ENCODE measurements at places on chromosomes 2 and 18.

DNA sequence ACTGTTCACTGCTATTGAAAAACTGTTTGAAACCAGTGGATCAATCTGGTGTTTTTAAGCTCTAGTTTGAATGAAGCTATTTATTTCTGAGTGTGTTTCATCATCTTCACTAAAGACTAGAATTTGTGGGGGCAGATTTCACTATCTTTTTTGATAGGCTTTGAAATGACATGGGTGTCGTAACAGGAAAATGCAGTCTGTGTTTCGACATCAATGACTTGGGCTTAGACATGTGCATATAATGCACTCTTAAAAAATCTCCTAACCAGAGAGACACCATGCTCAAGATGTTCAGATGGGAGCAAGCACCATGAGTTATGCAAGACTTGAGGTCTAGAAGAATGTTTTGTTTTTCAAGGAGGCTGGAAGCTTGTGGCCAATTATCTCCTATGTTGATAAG, 221.6 kb downstream of the GPD2 start:
- no peak for DNase-seq

- no peak for DNase-seq
These were observed 3.6 kb downstream of the FAM124B start for GRCh38 chr2:224398289-224398688.

GRCh38 chr2:58410549-58410948, 169.4 kb upstream of the FANCL start:
- no peak for DNase-seq

DNA sequence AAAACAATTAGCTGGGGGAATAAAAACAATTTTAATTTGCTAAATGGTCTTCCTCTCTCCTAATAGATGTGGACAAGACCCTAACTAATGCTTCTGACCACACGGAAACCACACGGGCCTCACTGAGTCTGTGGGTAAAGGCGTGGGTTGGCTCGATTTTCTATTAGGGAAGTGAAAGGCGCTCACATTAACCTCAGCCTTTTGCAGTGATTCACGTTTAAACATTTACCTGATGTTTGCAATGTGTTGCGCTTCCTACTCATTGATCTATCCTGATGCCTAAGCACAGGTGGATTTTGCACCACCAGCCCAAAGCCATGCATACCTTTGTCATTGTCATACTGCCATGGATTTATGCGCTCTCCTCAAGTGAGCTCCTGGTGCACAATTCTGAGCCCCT, 35.6 kb upstream of the NRP2 start:
- DNase-seq, result no peak

- DNase-seq, result no peak
These were observed 221.3 kb upstream of the ITGA4 start for GRCh38 chr2:181235683-181236459.

- no peak for DNase-seq
These were observed 180.5 kb downstream of the DIS3L2 start for GRCh38 chr2:232142049-232142448.

DNA sequence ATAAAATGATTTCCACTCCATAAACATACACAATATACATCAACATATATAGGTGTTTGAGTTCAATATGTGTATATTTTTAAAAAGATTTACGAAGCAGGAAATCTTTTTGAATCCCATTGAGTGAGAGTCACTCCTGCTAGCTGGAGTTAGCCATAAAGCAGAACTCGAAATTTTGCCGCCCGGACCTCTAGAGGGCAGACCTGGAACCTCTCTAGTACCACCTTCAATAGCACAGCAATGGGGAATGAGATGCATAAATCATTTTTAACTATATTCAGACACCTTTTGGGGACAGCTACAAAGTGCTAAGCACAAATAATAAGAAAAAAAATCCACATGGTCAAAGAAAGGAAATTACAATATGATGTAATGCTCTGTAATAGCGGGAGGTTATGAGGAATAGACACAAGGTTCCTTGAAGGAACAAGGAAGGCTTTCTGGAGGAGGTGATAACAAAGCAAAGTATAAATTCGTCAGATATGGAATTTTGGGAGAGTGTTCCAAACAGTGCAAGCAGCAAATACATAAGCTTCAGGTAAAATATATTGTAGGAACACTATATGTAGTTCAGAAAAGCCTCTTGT, 533.4 kb downstream of the ERBB4 start:
- DNase-seq, result no peak

- no peak for DNase-seq
These were observed 494.6 kb upstream of the NRP2 start for GRCh38 chr2:205187731-205188130.

- DNase-seq, result no peak
These were observed 408.8 kb upstream of the UBE2E3 start for GRCh38 chr2:180571559-180571958.

DNA sequence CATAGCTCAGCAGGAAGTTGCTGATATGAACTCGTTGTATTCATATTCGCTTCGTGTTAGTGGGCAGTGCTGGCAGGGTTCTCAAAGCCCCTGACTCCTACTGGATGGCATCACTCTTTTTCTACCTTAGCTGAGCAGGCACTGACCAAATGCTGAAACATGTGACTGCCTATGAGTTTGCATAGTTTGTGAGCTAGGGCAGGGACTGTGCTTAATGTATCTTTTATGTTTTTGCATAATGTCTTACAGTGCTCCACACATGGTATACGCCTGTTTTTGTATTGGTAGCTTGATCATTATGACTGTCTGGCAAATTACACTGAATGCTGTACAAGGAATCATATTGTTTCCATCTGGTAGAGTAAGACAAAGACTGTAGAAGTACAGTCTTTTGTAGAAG, 305.3 kb downstream of the PARD3B start:
- DNase-seq, result no peak

DNA sequence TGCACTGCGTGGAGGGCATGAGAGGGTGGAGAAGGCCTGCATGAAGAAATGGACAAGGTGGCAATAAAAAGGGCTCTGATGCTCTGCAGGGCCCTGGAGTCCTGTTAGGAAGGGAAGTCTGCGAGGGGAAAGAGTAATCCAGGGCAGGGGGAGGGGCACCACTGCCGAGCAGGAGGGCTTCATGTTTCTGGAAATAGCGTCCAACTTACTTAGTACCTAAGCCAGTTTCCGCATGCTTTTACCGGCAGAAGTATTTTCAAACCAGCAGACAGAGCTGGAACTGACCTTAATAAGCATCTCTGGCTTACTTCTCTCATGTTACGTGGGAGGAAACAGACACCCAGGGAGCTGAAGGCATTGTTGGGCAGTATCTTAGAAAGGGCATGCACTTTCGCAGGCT, 156.7 kb downstream of the GALNT14 start:
- DNase-seq, result no peak

DNA sequence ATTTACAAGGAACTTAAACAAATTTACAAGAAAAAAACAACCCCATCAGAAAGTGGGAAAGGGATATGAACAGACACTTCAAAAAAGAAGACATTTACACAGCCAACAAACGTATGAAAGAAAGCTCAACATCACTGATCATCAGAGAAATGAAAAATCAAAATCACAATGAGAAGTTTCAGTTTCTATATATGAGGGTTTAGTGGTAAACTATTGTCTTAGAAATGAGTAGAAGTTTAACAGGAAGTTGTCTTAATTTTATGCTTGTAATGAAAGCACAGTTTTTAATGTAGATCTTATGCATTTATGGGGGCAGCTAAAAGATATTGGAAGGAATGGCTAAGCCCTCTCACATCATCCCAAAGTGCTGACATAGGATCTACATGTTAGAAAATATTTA, 325.4 kb downstream of the ERBB4 start:
- DNase-seq, result no peak

GRCh38 chr2:216294305-216294704, 78.0 kb downstream of the MARCHF4 start:
- no peak for DNase-seq

- DNase-seq, result no peak
These were observed 45.2 kb upstream of the GCG start for GRCh38 chr2:162197069-162197825.

GRCh38 chr2:222490131-222490530, 65.8 kb downstream of the SGPP2 start:
- no peak for DNase-seq

DNA sequence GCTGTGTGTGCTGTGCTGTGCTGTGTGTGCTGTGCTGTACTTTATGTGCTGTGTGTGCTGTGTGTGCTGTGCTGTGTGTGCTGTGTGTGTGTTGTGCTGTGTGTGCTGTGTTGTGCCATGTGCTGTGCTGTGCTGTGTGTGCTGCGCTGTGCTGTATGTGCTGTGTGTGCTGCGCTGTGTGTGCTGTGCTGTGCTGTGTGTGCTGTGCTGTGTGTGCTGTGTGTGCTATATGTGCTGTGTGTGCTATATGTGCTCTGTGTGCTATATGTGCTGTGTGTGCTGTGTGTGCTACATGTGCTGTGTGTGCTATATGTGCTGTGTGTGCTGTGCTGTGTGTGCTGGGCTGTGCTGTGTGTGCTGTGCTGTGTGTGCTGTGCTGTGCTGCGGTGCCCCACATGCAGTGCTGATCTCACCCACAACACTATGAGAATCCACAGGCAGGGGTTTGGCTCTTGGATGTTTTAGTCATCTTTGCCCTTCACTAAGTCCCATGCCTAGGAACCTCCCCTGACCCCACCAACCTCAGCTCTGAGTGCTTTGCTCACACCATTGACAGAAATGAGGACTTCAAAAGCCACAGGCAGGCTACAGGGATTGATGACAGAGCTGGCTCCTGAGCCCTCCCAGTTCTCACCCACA, 30.5 kb upstream of the MAL start:
- no peak for DNase-seq

DNA sequence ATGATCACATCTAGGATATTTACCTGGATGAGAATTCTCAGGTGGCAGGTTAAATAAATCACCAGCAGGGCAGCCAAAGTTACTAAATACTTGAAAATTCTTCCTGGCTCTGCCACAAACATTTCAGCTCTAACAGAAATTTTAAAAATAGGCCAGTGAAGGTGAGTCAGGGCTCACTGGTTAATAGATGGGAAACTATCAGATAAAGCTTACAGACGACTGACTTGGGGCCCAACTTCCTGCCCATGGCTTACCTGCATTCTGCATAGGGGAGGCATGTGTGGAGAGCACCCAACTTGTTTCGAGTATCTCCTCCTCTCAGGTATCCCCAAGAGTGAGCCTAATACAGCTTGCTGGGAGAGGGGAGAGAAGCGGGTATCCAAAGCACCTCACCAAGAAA, 57.8 kb downstream of the SPRED2 start:
- no peak for DNase-seq

GRCh38 chr2:88621432-88621831, 5.8 kb downstream of the EIF2AK3 start:
- DNase-seq, result no peak

DNA sequence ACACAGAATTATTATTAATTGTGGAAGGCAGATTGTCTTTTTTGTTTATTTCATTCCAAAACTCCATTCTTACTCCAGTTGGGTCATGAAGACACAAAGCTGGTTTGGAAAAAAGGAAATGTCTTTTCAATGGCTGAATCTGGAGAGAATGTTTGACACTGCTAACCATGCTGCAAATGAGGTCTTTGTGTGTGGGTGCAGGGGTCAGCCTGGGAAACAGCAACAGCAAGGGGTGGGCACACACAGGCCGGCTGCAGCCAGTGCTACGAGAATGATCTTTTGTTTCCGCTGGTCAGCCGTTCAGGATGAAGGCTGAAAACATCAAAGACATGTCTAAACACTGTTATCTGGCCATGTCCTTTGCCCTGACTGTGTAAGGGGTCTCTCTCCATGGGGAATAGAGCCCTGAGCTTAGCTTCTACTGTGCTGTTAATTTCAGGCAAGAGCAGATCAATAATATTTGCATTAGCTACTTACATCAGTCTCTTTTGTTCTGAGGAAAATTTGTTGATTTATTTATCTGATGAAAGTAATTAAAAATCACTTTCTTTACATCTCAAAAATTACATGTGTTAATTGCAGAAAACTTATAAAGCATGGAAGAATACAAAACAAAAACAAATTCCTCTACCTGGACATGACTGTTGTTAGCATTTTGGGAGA, 33.3 kb upstream of the E2F6 start:
- no peak for DNase-seq

DNA sequence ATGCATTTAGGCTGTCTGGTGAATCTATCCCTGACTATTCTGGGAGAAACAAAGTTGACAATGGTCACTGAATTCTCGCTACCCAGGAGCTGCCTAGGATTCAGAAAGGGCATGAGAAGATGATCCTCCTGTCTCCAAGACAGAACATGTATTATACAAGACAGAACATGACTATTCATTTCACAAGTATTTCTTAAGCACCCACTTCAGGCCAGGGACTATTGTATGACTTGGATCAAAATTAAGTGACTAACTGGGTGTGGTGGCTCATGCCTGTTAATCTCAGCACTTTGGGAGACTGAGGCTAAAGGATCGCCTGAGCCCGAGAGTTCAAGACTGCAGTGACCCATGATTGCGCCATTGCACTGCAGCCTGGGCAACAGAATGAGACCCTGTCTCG, 235.8 kb upstream of the RAB12 start:
- no peak for DNase-seq

DNA sequence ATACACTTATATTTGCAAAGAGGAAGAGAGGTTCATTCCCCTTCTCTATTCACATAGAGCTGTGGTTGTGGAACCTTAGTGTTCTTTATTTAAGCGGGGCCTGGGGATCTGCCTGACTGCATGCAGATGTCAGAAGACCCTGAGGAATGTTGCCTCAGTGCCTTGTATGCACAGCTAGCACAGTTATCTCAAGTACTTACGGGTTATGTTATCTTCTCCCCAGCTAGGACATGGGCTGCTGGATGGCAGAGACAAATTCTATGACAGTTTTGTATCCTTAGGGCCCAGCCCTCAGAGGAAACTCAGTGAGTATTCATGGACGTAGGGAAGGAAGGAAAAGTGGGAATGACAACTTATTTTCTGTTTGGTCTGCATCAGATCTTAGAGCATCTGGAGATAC, 37.7 kb upstream of the RTN4 start:
- no peak for DNase-seq

GRCh38 chr2:186852508-186852907, 3.5 kb upstream of the ZSWIM2 start:
- DNase-seq, result no peak

- DNase-seq, result no peak
These were observed 964.7 kb upstream of the ZEB2 start for GRCh38 chr2:145484448-145485097.

DNA sequence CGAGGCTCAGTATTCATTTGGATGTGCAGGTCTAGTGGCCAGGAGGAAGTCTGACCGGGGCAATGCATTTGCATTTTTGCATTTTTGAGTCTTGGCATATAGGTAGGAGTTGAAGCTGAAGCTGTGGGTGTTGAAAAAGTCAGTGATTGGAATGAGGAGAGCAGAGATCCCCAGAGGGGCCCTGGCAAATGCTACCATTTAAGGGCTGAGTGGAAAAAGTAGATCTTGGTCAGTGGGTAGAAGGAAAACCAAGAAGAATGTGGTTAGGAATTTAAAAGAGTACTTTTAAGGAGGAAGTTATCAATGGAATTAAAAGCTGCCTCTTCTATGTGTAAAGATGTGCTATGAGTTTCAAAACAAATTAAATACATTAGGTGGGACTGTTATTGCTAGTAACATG, 143.0 kb downstream of the ZEB2 start:
- DNase-seq, result no peak

DNA sequence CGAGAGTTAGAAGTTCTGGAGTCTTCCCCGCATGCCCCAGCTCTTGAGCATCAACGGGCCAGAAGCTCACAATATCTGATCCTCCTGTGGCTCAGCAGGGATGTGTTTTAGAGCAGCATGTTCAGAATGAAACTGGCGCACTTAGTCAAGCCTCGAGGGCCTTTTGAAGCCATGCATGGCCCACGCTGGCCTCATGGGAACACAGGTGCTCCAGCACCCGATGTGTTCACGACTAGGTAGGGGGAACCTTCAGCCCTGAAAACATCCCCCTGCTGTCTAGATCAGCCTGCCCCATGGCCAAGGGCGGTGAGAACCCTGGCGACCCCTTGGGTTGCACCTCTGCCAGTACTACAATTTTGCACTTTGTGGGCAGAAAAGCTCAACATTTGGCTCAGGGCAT, 32.8 kb downstream of the MSH6 start:
- DNase-seq, result no peak
